ENCODE measurements at places on chromosomes 1 and 21.
A peak's percentile ranks its signal among the peaks of the same experiment; 100 is the strongest.

- no peak for DNase-seq
Observed at GRCh38 chr1:66431999-66432398, 102.0 kb upstream of the SGIP1 start.

GRCh38 chr1:25445993-25446538 lies 15.4 kb downstream of the MACO1 start:
- DNase-seq: no peak

DNA sequence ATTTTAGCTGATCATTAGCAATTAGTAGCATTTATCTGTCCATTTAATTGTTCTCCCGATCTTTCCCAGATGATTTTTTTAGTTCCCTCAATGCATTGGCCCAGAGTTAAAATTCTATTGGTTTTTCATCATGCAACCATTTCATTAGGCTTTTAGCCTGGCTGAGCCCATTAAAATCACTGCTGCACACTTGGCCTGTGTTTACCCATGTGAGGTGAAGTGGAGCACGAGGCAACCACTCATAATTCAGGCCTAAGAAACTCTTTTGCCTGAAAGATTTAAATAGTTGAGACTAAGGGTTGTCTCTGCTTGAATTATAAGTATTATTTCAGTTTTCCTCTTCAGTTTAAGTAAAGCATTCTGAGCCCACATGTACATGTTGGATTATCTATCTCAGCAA lies 889.0 kb upstream of the ADGRL4 start:
- no peak for DNase-seq

GRCh38 chr1:235455823-235456222 lies 48.4 kb downstream of the B3GALNT2 start:
- no peak for DNase-seq

DNA sequence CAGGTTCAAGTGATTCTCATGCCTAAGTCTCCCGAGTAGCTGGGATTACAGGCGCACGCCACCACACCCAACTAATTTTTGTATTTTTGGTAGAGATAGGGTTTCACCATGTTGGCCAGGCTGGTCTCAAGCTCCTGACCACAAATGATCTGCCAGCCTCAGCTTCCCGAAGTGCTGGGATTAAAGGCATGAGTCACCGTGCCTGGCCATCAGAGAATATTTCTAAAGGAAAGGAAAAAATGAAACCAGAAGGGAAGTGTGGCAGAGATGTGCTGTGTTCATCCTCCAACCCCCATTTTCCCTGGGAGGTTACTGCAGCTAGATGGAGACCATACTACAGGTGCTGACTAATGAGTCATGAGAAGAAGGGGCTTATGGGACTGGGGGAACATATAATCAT lies 964.1 kb downstream of the TTLL7 start:
- DNase-seq: no peak

- DNase-seq: no peak
Observed at GRCh38 chr1:109027841-109028240, 14.1 kb downstream of the WDR47 start.

- no peak for DNase-seq
Observed at GRCh38 chr1:153586347-153586746, 20.7 kb upstream of the S100A2 start.

GRCh38 chr1:169692756-169693460 lies 18.5 kb downstream of the SELL start:
- DNase-seq: no peak

DNA sequence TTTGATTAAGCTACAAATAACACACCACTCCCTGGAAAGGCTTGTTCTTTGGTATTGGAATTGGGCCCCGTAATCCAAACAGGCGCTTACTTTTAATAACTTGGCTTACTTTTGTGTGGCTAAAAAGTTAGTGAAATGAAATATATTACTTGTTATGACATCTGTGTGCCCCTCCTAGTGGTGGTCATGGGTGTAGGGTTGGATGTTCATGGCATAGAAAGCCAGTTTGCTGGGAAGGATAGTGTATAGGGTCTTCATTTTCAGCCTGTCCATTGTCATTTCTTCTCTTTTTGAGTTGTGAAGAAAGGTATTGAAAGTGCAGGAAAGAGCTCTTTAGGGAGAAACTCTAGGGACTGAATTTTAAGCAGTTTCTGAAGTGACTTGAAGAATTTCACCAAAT lies 5.9 kb downstream of the CDC14A start:
- no peak for DNase-seq

DNA sequence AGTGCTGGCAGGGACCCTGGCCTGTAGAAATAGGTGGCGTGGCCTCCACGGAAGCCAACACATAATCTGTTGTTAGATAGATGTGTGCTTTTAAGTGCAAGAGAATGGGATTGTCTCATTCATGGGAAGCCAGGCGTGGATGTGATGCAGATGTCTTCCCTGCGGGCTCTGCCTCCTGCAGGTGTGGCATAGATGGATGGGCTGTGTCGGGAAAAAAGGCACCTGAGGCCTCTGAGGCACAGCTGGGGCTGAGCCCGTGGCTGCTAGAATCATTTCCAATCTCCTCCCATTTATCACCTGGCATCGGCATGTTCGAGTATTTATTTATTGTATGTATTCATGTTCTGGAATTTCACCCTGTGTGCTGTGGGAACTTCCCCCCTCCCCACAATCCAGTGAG lies 353.4 kb upstream of the AJAP1 start:
- DNase-seq: no peak

DNA sequence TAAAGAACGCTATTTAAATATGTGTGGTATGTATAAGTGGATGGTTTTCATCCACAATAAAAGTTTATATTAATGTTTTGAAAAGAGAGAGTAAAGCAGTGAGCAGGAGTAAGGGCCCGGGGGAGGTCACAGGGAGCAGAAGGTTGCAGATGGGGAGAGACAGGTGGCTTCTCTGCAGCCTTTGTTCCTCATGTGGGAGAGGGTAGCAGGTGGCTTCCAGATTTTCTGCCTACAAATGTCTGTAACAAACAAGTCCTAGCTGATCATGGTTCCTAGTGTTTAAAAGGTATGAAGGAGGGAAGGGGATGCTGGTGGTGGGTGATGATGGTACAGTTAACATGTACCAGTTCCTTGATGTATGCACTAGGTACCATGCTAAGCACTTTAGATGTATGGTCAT lies 18.8 kb downstream of the QSOX1 start:
- DNase-seq: no peak

DNA sequence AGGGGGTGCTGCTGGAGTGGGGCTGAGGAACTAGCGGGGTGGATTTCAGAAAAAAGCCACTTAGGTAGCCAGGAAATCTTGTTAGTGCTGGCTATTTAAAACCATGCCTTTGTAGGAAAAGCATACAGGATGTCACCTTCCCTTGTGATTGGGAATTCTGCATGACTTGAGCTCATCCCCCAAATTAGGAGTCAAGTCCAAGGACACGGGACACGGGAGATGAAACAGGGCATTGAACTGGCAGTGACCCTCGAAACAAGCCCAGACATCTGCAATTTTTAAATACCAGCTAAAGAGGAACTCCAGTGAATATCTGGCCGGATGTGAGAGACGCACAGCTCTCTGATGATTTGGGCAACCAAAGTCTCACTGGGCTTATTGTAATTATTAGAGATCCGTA lies 32.8 kb downstream of the C2CD2 start:
- DNase-seq: peak; percentile 76

GRCh38 chr1:215566556-215567490 lies at the start of gene KCTD3:
Gene KCTD3 (plus strand): TSS chr1:215567304. CDS start chr1:215567686, 382 bp downstream.
- DNase-seq: peak; percentile 79

- no peak for DNase-seq
Observed at GRCh38 chr1:162721471-162721870, 69.0 kb upstream of the HSD17B7 start.

Measured in breast epithelium (tissue), 4 donors.